Motor neuron (in vitro differentiated cells): ENCODE measurements at places on chromosomes 1 and 21.
A peak's percentile ranks its signal among the peaks of the same experiment; 100 is the strongest.

- no peak for ATAC-seq
Observed at GRCh38 chr1:15953294-15953771, 22.6 kb downstream of the ZBTB17 start.

- no peak for ATAC-seq
Observed at GRCh38 chr1:38950553-38950952, 8.9 kb upstream of the RHBDL2 start.

- ATAC-seq: no peak
Observed at GRCh38 chr1:226908913-226909312, 31.2 kb upstream of the COQ8A start.

DNA sequence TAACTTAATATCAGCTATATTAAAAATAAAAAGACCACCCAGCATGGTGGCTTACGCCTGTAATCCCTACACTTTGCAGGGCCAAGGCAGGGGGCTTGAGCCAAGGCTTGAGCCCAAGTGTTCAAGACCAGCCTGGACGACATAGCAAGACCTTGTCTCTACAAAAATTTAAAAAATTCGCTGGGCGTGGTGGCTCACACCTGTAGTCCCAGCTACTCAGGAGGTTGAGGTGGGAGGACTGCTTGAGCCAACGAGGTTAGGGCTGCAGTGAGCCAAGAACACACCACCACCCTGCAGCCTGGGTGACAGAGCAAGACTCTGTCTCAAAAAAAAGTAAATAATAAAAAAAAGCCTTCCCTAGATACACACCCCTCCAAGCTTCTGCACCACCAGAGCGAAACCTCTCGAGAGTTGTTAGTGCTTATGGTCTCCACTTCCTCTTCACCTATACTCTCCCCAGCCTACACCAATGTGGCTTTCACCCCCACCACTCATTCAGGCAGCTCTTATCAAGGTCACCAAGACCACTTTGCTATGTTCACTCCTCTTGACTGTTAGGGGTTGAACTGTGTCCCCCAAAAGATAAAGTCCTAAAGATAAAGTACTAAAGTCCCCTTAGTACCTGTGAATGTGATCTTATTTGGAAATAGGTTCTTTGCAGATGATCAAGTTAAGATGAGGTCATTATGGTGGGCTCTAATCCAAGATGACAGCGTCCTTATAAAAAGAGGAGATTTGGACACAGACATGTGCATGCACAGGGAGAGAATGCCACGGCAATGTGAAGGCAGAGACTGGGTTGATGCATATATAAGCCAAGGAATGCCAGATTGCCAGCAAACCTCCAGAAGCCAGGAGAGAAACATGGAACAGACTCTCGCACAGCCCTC lies 6.8 kb upstream of the PPP1R15B start:
- ATAC-seq: peak; percentile 24
